Adipocyte (in vitro differentiated cells): ENCODE measurements at places on chromosomes 7 and 10.

DNA sequence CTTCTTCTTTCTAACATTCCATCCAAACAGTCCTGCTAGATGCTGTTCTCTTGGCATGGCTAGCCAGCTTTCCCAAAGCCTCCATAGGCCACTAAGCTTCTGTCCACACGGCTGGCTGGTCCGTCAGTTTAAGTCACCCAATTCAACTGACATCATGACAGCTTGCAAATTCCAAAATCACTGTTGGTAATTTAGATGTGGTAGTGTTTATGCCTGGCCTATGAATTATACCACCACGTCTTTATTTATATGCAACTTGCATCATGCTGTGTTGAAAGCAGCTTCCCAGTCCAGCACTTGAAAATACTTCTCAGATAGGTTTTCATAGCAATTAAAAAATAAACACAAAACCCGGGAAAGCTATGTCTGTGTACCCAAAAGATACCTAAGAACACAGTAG is 2.2 kb upstream of the VIM start:
- DNase-seq, result no peak

- peak; percentile 38 for DNase-seq
Observed at GRCh38 chr10:62815381-62816075, 638 bp downstream of the EGR2 start.

- DNase-seq, result no peak
Observed at GRCh38 chr7:94062372-94062771, 58.2 kb upstream of the BET1 start.

GRCh38 chr7:39490296-39490695 is 75.9 kb upstream of the YAE1 start:
- no peak for DNase-seq

DNA sequence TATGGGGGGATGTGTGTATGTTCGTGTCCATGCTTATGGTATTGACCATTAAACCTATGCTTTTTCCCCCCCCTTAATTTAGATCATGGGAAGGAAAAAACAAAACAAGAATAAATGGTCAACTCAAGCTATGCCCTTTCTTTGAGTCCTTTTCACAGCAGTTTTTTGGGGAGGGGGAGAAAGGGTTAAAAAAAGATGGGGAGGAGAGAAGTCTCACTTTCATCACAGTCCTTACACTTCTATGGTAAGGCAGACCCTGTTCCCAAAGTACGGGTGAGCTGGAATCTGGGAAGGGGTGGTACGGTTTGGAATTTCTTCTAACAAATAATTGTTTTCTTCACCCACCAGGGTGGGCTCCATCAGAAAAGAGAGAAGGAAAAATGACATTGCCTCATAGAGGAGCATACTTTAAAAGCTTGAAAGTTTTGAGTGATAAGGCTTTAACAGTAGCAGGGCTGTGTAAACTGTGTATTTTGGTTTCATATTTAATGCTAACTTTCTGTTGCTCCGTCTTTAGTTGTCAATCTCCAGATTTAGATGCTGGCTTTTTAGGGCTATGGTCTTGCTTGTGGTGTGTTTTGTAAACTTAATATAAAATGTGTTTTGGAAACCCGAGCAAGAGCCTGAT is 180.1 kb downstream of the TCF7L2 start:
- DNase-seq, result no peak

GRCh38 chr10:84540022-84540616 is 211.7 kb downstream of the CCSER2 start:
- peak; percentile 75 for DNase-seq

DNA sequence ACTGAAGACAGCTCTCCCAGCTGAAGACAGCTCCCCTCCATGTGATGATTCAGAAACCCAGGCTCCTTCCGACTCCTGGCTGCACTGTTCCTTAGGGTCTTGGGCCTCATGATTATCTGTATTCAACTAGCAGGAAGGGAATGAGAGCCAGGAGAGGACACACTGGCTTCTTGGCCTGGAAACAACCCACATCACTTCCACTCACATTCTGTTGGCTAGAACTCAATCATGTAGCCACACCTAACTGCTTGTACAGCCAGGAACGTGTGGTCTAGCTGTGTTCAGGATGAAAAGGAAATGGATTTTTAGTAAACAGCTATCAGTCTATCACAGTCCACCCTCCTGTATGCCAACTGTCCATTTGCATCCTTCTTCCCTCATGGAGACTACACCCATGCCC is 30.5 kb upstream of the XPNPEP1 start:
- DNase-seq, result no peak

DNA sequence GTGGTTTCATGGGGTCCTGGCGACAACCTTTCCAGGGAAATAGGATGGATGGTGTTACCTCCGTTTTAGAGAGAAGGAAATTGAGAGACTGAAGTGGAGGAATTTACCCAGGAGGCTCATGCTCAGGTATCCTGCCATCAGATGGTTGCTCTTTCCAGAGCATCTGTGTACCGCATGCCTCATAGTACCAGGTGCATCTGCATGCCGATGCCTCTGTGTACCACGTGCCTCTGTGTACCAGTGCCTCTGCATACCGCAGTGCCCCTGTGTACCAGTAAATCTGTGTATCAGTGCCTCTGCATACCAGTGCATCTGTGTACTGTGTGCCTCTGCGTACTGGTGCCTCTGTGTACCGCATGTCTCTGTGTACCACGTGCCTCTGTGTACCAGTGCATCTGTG is 3.2 kb downstream of the VWA2 start:
- no peak for DNase-seq

DNA sequence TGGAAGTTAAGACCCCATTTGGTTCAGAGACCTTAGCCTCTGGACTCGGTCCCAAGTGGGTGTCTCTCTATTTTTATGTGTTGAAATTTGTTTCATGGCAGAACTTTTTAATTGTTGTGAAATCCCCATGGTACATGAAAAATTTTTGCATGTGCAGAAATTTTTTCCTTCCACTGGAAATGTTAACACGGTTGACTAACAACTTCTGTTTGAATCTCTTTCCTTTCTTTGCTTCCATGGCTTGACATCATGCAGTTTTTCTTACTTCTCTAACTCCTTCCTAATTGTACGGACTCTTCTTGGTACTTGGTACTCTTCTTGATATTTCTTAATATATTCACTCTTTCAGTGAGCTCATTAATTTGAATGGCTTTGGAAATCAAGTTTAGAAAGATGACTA is 18.3 kb downstream of the MDFIC start:
- DNase-seq, result peak; percentile 43

GRCh38 chr10:69899727-69900595 is 98.3 kb downstream of the COL13A1 start:
- no peak for DNase-seq

GRCh38 chr7:46492466-46492865 is 571.4 kb upstream of the IGFBP3 start:
- no peak for DNase-seq

DNA sequence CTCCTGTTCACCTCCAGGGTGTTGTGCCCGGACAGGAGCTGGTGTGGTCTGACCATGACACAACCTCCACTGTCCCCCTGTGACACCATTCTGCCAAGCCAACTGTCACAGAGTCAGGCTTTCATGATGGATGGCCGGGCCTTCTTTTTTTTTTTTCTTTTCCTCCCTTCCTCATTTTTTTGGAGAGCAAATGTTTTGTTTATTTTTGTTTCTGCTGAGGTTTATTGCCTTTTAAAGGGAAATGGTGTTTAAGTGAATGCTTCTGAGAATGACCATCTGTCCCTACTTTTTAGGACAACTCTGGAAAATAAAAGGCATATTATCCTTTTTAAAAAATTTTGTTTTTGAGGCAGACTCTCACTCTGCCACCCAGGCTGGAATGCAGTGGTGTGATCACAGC is 115.1 kb upstream of the NPS start:
- peak; percentile 15 for DNase-seq

DNA sequence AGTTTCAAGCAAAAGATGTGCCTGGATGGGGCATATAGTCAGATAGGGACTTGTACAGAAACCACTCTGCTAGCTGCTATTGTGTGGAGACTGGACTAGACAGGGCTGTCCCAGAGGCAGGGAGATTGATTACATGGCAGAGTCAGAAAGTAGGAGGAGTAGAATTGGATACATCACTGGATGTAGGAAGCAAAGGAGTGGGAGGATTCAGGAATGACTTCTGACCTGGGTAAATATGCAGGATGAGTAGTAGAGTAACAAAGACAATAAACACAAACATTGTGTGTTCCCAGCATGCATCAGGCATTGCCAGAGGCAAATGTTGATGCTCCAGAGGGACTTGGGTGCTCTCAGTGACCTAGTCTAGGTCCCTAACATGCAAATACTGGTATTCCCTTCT is 30.9 kb upstream of the MAT1A start:
- DNase-seq, result no peak

- DNase-seq, result no peak
Observed at GRCh38 chr7:20298486-20298901, 32.2 kb upstream of the ITGB8 start.

DNA sequence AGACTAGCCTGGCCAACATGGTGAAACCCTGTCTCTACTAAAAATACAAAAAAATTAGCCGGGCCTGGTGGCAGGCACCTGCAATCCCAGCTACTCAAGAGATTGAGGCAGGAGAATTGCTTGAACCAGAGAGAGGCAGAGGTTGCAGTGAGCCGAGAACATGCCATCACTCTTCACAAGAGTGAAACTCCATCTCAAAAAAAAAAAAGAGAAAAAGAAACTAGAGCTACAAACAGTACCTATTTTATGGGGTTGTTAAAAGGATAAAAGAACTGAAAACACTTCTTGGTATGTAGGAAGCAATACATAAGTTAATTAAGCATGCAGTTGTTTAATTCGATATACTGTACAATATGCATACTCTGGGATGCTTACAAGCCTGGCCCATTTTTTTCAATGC is 216.9 kb downstream of the SORCS1 start:
- no peak for DNase-seq

- no peak for DNase-seq
Observed at GRCh38 chr7:94810496-94810895, 96.9 kb upstream of the PPP1R9A start.

DNA sequence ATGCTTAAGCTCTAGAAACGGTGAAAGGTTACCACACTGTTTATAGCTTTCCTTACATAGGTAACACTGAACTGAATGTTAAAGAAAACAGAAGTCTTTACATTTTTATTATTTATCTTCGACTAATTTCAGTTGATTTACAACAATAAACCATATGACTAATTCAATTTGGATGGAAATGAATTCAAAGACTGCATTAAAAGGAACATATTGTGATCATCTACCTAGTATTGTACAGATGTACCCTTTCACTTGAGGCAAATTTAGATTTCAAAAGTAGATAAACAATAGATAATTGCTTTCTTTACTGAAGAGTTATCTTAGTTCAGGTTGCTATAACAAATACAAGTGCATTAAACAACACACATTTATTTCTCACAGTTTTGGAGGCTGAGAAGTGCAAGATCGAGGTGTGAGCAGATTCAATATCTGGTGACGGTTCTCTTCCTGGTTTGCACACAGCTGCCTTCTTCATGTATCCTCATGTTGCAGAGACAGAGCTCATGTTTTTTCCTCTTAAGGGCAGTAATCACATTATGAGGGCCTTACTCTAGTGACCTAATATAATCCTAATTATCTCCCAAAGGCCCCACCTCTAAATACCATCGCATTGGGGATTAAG is 15.0 kb upstream of the ARMC3 start:
- no peak for DNase-seq

DNA sequence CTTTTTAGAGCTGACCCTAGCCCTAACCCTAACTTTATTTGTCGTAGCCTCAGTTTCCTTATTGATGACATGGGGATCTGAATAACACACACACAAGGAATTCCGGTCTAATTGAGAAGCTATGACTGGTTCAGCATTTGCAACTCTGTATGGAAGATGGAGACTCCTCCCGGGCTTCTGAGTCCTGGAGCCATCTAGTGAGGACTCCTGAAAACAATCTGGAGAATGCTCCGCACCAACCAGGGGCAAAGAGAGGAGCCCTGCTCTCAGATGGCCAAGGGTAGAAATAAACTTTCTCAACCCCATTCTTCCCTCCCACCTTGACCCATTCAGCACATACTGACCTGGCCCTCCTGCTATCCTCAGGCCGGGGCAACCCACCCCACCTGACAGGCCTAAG is 26.4 kb downstream of the MBL2 start:
- DNase-seq, result no peak

DNA sequence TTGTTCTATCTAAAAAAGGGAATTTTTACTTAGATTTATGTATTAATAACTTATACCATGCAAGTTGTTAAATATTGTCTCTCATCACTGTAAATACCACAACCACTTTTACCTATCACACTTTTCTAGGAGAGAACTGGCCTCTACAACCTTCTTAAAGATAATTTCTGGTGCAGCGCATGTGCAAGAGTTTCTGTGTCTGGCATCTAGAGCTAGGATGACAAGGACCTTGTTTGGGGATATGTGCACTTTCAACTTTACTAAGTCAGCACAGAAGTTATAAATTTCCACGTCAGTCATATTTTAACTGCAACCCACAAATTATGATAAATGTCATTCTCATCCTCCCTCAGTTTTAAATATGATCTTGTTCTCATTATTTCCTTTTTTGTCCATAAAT is 156.9 kb upstream of the ADCY1 start:
- DNase-seq, result no peak

GRCh38 chr7:43664681-43665080 is 64.6 kb downstream of the COA1 start:
- peak; percentile 77 for DNase-seq

GRCh38 chr7:12239806-12240205 is 28.7 kb downstream of the TMEM106B start:
- DNase-seq, result no peak

DNA sequence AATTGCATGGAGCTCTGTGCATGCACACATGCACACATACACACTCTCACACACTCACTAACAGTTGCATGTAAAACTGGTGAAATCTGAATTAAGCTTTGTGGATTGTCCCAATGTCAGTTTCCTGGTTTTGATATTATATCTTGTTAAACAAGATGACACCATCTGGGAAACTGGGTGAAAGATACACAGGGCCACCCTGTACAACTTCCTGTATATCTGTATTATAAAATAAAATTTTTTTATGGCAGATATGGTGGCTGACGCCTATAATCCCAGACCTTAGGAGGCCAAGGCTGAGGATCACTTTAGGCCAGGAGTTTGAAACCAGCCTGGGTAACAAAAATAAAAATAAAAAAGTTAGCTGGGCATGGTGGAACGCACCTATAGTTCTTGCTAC is 87.4 kb downstream of the PTPN20 start:
- DNase-seq, result no peak
